ENCODE measurements at places on chromosomes 3 and 15.

- no peak for DNase-seq
Measured at GRCh38 chr3:127485396-127486170, 105.0 kb downstream of the TPRA1 start.

GRCh38 chr15:100099976-100100375, 241.8 kb downstream of the ADAMTS17 start:
- DNase-seq, result no peak

- no peak for DNase-seq
Measured at GRCh38 chr15:49313650-49314049, 109.4 kb upstream of the FGF7 start.

DNA sequence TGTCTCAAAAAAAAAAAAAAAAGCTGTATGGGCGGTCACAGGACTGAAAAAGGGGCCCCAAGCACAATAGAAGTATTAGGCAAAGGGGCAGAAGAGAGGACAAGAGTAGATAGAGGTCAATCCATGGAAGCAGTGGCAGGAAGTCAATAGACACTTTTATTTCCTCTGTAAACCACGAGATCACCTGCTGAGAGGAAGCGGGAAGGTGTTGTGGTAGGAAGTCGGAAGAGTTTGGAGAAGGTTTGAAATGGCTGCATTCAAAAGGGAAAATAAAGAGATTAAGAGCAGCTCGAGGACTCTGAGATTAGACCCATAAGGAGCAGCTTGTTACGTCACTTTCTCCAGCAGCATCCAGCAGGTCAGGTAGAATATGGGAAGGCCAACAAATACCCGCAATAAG, 14.2 kb upstream of the ZNF148 start:
- DNase-seq, result no peak

GRCh38 chr3:135862361-135862760, 103.2 kb upstream of the PPP2R3A start:
- no peak for DNase-seq

DNA sequence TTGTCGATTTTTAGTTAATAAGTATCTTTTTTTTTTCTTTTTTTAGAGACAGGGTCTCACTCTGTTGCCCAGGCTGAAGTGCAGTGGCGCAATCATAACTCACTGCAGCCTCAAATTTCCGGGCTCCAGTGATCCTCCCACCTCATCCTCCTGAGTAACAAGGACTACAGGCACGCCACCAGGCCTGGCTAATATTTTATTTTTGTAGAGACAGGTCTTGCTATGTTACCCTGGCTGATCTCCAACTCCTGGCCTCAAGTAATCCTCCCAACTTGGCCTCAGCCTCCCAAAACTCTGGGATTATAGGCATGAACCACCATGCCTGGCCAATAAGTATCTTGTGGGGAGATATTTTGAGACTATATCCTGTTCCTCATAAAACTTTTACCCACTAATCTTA, 29.4 kb upstream of the ARID3B start:
- no peak for DNase-seq
